AG20443 (cell line): ENCODE measurements at places on chromosomes 5 and 9.

- DNase-seq, result no peak
Measured at GRCh38 chr5:111901296-111901695, 144.3 kb upstream of the NREP start.

GRCh38 chr9:98906273-98907040 is 37.2 kb upstream of the COL15A1 start:
- peak; percentile 27 for DNase-seq

DNA sequence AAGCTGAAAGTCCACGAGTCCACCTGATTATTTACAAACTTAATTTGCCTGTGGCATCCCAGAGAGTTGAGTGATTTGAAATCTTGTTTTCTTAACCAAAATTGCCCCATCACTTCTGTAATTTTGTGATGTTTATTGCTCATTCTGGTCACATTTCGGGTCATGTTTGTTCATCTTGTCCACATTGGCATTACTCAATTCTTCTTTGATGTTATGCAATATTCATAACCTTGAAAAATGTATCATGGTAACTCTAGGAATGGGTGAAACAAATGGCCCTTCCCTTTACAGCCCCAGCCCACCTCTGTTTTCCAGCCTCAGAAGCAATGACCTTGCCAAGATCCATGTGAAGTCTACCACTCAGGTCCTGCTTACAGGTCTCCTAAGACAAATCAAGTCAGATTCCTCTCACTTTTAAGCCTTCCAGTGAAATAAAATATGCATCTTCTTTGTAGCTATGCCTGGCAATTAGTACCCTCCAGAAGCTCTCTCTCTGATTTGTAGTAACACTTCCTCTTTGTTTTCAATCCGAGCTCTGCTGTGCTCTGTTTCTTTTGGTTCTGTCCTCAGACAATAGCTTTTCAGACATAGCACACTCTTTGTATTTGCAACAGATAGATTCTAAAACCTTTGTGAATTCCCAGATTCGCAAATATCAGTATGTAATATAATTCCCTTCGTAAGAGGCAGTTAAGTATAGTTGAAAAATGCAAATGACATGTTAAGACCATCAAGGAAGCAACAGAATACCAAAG is 330.3 kb upstream of the IRX1 start:
- DNase-seq, result no peak

- DNase-seq, result no peak
Measured at GRCh38 chr5:130747556-130747955, 417.5 kb downstream of the HINT1 start.

DNA sequence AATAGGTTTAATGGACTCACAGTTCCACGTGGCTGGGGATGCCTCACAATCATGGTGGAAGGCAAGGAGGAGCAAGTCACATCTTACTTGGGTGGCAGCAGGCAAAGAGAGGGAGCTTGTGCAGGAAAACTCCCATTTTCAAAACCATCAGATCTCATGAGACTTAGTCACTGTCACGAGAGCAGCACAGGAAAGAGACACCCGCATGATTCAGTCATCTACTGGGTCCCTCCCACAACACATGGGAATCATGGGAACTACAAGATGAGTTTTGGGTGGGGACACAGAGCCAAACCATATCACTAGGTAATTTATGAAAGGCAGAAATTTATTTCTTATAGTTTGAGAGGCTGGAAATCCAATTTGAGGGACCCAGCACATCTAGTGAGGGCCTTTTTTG is 40.0 kb downstream of the MTREX start:
- DNase-seq, result no peak

DNA sequence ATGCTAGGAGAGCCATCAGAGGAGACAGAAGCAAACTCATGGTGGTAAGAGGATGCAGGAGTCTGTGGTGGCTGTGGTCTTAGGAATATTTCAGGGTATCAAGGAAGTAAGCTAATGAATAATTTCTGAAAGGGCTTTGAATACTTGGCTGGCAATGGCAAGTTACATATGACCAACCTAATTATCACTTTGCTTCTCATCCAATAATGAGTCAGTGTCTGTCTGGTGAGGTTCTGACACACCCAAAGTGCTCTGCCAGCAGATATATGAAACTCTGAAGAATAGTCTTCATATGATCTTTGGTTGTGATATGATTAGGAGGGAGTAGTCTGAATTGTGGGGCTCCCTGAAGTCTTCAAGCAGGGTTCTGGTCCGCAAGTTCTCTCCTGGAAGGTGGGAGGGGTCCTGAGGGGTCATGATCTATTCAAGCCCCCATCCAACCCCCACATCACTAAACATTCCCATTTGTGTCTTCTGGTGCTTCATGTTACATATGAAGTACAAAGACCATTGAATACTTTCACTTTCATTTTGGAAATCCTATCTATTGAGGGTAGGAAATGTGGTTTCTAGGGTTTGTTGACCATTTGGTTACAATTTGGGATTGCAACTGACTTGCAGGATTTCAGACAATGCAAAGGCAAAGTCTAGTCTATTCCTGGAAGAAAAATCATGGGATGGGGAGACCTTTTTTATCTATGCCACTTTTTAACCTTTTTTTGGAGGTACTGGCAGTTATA is 199.9 kb upstream of the CDKN2B start:
- peak; percentile 49 for DNase-seq

GRCh38 chr5:157217289-157218024 is 36.8 kb downstream of the ITK start:
- no peak for DNase-seq

DNA sequence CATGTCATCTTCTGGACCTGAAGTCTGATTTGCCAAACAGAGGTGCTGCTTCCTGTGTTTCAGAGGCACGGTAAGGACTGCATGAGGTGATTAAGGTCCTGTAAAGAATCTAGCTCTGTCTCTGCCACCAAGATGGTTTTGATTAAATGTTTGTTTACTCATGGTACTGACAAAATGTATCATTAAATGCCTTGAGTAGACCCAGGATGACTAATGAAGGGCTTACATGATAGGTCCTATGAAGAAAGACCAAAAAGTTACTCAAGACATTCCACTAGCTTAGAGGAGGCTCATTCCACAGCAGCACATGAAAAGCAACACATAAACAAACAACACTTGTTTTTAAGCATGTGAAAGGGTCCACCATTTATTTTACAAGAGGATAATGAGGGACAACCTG is 100.9 kb downstream of the BOD1 start:
- DNase-seq, result peak; percentile 80

DNA sequence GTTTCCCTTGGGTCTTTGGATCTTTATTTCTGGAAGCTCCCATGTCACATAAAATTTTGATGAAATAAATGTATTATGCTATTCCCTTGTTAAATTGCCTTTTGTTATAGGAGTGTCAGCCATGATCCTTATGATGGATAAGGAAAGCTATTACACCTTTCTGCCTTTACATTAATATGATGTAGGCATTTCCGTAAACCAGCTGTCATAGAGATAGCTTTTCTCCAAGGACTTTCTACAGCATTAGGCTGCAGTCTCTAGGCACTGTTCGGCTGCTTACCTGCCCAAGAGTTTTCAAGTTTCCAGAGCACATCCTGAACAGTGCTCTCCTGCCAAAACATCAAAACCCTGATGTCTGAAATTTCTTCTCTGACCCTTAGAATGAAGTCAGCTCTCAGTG is 87.4 kb downstream of the HAPLN1 start:
- no peak for DNase-seq

- DNase-seq, result peak; percentile 40
Measured at GRCh38 chr9:95157481-95158151, 159.9 kb downstream of the FANCC start.

- DNase-seq, result no peak
Measured at GRCh38 chr9:14027116-14027800, 286.7 kb downstream of the NFIB start.
